Nephron progenitor cell (in vitro differentiated cells): ENCODE measurements at places on chromosomes 6 and 20.

DNA sequence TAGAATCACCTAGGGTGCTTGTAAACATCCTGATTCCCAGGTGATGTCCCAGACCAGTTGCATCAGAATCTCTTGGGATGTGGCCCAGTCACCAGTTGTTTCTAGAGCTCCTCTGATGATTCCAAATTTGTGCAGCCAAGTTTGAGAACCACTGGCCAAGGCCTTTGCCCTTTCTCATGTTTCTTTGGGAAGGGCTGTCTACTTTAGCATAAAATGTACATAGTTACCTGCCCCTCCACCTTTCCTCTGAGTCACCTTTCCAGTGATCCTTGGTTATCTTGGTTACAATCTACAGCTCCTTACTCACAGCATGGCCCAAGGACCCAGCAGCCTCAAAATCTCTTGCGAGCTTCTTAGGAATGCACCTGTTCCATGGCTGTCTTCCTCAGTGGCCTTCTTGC, 266.4 kb upstream of the PRND start:
- no peak for DNase-seq

DNA sequence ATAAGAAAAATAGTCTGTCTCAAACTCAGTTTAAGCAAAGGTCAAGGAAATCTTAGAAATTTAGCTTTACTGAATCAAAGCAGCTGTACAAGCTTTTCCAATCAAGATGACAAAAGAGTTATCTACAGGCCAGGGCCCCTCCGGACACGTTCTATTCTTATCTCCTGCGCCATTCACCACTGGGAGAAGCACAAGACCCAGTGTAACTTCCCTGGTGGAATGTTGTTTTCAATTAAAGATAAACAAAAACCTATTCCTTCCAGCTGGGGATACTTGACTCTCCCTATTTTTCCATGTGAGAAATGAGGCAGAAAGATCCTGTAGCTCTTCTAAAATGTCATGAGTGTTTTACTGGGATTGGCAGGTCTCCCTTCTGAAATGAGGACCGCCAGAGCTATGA, 123.3 kb downstream of the TBX18 start:
- DNase-seq = no peak

DNA sequence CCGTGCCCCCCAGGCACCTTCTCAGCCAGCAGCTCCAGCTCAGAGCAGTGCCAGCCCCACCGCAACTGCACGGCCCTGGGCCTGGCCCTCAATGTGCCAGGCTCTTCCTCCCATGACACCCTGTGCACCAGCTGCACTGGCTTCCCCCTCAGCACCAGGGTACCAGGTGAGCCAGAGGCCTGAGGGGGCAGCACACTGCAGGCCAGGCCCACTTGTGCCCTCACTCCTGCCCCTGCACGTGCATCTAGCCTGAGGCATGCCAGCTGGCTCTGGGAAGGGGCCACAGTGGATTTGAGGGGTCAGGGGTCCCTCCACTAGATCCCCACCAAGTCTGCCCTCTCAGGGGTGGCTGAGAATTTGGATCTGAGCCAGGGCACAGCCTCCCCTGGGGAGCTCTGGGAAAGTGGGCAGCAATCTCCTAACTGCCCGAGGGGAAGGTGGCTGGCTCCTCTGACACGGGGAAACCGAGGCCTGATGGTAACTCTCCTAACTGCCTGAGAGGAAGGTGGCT, 960 bp downstream of the TNFRSF6B start:
- DNase-seq = no peak

- DNase-seq = no peak
Measured at GRCh38 chr6:39075807-39076622, 27.4 kb downstream of the GLP1R start.

GRCh38 chr6:109117346-109118035, 22.2 kb downstream of the CEP57L1 start:
- DNase-seq = no peak

DNA sequence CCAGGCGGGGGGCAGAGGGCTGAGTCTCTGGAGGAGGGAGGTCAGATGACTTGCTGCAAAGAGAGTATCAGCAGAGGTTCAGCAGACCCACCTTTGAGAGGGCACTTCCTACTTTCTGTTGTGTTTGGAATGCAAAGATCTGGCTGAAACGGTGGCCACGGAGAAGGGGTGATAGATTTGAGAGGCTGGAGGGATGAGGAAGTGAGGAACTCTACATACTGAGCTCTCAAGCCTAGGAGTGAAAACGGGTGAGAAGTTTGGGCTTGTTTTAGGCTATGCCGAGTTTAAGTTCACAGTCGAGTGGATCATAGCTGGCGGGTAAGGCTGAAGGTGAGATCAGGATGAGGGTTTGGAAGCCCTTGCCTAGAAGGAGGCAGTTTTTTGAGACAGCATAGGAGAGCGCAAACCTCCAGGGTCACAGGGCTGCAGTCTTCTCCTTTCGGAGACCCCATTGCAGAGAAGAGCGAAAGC, 477 bp upstream of the ITPA start:
- DNase-seq = no peak
